ENCODE measurements at places on chromosomes 3 and 15.

DNA sequence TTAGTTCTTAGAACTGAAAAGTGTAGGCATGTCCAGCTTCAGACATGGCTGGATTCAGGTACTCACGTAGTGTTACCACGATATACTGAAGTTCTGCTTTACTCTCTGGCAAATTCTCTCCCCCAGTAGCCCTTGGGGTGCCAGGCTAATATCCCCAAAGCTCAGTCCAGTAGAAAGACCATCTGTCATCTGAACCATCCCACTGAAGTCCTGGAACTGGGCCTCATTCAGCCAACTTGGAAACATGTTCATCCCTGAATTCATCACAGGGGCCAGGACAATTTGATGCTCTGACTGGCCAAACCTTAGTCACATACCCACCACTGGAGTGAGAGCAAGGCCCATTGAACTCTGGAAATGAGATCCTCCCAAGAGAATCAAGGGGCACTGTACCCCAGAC, 8.2 kb downstream of the EFCC1 start:
- DNase-seq = no peak
- no peak overlapping the region for H3K27ac ChIP-seq
- H3K36me3 ChIP-seq = no peaks in the 10 kb centered on the region
- H3K4me1 ChIP-seq = peaks cover 29% of the 10 kb centered on the region
- no peak overlapping the region for H3K4me3 ChIP-seq

DNA sequence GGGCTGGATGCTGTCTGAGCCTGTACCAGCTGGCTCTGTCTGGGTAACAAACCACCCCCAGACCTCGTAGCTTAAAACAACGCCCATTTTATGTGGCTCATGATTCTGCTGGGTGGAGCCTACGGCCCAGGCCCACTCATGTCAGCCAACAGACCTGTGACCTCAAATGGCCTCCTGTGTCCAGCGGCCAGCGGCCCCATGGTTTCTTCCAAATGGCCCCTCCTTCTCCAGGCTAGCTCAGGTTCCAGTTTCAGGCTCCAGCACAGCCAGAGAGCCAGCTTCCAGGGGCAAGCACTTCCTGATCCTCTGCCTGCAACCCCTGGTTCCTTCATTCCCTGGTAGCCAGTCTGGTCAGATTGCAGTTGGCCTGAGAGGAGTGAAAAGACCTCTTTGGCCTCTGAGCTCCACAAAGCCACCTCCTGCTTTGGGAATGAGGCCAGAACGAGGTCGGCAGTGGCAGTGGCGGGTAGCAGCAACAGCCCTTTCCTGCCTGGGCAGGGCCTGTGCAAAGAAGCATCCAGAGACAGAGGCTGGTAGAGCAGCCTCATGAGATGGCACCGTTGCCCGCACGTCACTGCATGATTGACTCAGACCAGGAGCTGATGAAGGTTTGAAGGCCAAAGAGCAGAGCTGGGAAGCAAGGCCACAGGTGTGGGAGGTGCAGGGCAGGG, 21.0 kb upstream of the PLXNA1 start:
- DNase-seq = no peak
- H3K36me3 ChIP-seq = no peaks in the 10 kb centered on the region
- H3K27ac ChIP-seq = no peak overlapping the region

DNA sequence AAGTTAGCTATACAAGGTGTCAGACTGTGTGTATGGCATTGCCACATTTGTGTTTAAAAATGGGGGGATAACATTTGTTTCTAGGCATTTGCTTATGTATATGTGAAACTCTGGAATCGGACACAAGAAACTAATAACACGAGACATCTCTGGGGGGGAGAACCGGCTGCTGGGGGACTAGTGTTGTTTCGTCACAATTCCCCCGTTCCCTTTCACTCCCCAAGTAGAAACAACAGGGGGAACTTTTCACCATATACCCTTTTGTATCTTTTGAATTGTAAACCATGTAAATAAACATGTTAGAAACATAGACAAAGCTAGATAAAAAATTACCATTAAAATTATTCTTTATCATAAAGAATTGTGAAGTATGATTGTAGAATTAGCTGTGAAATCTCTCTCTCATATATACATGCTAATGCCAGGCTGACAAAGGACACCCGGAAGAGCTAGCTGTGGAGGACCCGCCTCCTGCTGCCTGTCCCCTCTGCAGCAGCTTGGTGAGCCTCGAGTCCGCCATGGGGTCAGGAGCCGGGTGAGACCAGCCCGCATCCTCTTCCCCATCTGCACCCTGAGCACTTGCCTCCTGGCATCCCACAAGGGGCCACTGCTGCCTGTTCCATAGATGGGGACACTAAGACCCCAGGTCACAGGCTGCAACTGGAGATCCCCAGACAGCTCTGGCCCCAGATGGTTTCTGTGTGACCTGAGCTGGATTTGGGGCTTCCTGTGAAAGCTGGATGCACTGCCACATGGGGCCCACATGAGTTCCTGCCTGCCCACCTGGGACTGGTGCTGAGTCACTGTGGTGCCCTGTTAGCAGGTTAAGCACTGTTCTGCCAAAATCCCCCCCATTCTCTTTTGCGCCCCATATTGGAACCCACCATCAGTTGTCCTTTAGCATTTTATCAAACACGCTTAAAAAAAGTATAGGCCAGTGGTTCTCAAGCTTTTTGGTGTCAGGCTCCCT, 91.6 kb downstream of the IQSEC1 start:
- H3K27ac ChIP-seq = no peak overlapping the region
- peaks cover 7% of the 10 kb centered on the region for H3K36me3 ChIP-seq
- H3K4me3 ChIP-seq = no peak overlapping the region
- H3K4me1 ChIP-seq = peaks cover 40% of the 10 kb centered on the region

DNA sequence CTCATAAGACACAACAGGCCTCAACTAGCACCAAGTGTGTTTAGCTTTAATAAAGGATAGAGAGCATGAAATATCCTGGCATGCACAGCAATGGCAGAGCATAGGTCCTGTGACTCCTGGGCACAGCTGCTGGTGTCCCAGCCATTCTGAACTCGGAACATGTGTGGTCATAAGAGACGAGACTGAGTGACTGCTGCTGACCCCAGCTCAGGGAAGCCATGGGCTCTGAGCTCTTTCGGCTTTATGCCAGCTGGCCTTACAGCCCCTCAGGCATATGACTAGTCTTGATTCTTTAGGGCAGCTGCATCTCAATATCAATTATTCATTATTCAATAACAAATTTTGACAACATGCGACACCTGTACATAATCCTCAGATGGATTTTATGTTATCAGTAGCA, 62.4 kb upstream of the TOPAZ1 start:
- DNase-seq = no peak
- no peak overlapping the region for H3K4me3 ChIP-seq
- no peaks in the 10 kb centered on the region for H3K36me3 ChIP-seq
- H3K27ac ChIP-seq = no peak overlapping the region
- no peaks in the 10 kb centered on the region for H3K4me1 ChIP-seq

GRCh38 chr3:42608581-42608980, 8.1 kb downstream of the NKTR start:
- H3K4me1 ChIP-seq = peaks cover 65% of the 10 kb centered on the region
- H3K36me3 ChIP-seq = peaks cover 24% of the 10 kb centered on the region
- H3K27ac ChIP-seq = no peak overlapping the region
- H3K27me3 ChIP-seq = no peaks in the 10 kb centered on the region
- H3K4me3 ChIP-seq = no peak overlapping the region

- H3K36me3 ChIP-seq = no peaks in the 10 kb centered on the region
- no peak overlapping the region for H3K4me3 ChIP-seq
- peaks cover 2% of the 10 kb centered on the region for H3K27me3 ChIP-seq
- DNase-seq = no peak
Measured at GRCh38 chr3:130377960-130378676, 32.6 kb downstream of the COL6A5 start.

DNA sequence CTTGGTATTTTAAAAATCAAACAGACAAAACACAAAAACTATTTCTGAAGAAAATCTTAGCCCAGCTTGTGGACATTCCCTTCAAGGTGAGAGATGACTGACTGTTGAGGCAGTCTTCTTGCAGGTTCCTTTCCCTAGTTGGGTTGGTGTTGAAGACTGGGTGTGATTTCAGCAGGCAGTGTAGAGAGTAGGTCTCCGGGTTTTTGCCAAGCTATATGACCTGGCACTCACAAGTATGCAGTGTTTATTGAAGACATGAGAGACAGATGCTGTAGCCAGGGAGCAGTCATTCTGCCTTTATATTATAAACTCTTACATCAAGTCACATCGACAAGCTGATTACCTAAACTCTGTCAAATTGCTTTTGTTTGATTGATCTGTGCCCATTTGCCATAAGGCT, 17.5 kb downstream of the SENP8 start:
- no peaks in the 10 kb centered on the region for H3K4me1 ChIP-seq
- H3K27me3 ChIP-seq = peaks cover 7% of the 10 kb centered on the region
- no peaks in the 10 kb centered on the region for H3K36me3 ChIP-seq
- DNase-seq = no peak
- H3K4me3 ChIP-seq = no peak overlapping the region
- no peak overlapping the region for H3K27ac ChIP-seq
